G401 (cell line): ENCODE measurements at places on chromosomes 2 and 18. TPM values are rescaled to one million over a fixed set of nuclear protein-coding genes. Genes with fewer than 3 reads are reported as not detected.

- DNase-seq: no peak
These were observed 97.7 kb downstream of the LOXHD1 start for GRCh38 chr18:46559296-46559695.

ABCG8 gene
- total RNA-seq: not detected in 2 replicates

DNA sequence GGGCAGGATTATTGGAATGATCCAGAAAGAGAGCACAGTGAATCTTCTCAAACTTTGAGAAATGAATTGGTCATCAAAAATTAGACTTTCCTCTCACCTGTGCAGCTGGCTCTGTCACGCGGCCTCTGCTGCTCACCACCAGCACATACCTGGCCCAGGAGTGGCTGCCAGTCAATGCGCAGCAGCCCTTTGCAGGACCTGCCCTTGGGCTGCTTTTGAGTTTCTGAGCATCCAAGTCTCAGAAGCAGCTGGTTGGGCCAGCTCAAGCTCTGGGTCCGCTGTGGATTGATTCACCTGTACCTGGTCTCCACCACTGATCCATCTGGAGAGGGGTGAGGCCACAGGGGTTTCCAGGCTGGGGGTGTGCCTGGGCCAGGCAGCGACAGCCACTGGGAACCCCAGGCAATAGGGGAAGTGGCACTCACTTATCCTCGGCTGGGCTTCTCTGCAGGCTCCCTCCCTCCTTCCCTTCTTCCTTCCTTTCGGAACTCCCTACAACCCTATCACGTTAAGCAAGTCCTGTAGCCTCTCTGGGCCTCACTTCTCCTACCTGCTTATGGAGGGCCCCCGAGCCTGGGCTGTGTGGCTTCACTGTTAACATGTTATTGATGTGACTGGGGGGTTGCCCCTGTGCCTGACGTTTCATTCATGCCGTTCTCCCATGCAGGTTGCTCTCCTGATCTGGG, 48.1 kb downstream of the SH3BP4 start:
- DNase-seq: no peak

MLPH gene
- 0.55 and 1.6 TPM in 2 replicates for total RNA-seq

SCN9A gene
- total RNA-seq: not detected in 2 replicates

ALK gene
- not detected in 2 replicates for total RNA-seq

GRCh38 chr2:125870264-125870663, 785.7 kb upstream of the GYPC start:
- DNase-seq: no peak

DNA sequence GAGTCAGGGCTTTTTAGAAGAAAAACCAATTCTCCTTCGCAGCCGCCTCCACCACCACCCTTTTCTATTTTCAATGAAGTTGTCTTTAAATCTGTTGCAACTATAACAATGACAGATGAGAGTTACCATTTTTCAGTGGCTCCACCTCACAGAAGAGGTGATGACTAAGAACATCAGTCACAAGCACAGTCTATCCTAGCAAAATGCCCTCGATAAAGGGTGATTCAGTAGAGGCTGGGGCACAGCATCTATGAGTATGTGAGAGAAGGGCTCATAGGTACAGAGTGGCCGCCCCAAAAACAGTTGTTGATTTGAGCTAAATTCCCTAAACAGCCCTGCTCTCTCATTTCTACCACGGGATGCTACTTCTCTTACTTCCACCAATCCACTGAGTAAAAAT, 310.8 kb upstream of the MGAT5 start:
- DNase-seq: no peak

GALR1 gene
- not detected in 2 replicates for total RNA-seq
